ENCODE measurements at places on chromosomes 3 and 15. TPM values are rescaled to one million over a fixed set of nuclear protein-coding genes. Genes with fewer than 3 reads are reported as not detected.

DNA sequence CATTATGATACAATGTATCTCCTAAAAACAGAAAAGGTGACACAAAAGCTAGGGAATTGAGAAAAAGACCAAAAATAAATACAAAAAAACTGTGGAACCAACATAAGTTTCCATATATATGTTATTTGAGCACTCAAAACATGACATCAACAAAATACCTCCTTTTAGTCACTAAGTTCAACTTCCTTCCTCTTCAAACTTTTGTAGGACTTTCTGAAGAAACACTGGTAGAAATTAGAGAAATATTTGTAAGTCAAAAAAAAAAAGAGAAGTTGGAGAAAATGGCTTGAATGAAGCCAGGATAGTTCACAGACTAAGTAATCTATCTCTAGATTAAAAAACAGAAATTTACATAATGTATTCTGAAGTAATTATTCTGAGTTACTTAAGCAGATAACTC, 208.4 kb upstream of the ALCAM start:
- DNase-seq: no peak

The GASK1A gene
- 4.6 TPM for polyA plus RNA-seq

DNA sequence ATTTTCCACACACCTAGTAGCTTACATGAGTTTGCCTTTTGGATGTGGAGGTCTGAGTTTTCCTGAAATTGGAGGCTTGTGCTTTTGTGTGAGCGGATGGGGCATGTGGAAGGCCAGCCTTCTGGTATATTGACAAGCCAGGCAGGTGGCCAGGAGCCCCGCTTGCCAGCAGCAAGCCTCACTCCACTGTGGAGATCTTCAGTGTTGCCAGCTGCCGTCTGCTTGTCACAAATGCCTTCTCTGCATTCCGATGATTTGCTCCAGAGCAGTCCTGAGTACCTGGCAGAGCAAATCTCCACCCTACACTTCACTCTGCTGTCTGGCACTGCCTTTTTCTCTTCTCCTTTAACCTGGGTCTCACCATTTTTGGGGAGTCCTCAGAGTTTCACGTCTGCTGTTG, 29.1 kb upstream of the CHST2 start:
- DNase-seq: no peak

- no peak for DNase-seq
Observed at GRCh38 chr3:183307749-183308148, 54.7 kb downstream of the B3GNT5 start.

- no peak for DNase-seq
Observed at GRCh38 chr15:95580121-95580520, 750.4 kb upstream of the NR2F2 start.

The LRRN1 gene
- 19.7 TPM for polyA plus RNA-seq

The CCR9 gene
- polyA plus RNA-seq: not detected

GRCh38 chr3:53729159-53729558, 117.1 kb downstream of the CHDH start:
- no peak for DNase-seq

- DNase-seq: no peak
Observed at GRCh38 chr15:92891533-92892200, 8.5 kb upstream of the CHD2 start.

GRCh38 chr3:23644099-23644498, 161.7 kb upstream of the UBE2E1 start:
- DNase-seq: no peak

The EFHB gene
- polyA plus RNA-seq: 5.3 TPM

DNA sequence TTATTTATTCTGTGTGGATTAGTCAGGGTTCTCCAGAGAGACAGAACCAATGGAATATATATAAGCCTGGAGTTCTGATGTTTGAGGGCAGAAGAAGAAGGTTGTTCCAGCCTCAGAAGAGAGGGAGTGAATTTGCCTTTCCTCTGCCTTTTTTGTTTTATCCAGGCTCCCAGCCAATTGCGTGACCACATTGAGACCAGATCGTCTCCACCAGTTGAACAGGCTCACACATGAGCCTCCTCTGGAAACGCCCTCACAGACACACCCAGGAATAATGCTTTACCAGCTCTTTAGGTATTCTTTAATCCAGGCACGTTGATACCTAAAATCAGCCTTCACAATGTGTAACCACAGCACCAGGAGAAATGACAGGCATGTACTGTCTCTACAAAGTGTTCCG, 923.1 kb downstream of the TBL1XR1 start:
- DNase-seq: no peak

The MUSTN1 gene
- polyA plus RNA-seq: 1.0 TPM

DNA sequence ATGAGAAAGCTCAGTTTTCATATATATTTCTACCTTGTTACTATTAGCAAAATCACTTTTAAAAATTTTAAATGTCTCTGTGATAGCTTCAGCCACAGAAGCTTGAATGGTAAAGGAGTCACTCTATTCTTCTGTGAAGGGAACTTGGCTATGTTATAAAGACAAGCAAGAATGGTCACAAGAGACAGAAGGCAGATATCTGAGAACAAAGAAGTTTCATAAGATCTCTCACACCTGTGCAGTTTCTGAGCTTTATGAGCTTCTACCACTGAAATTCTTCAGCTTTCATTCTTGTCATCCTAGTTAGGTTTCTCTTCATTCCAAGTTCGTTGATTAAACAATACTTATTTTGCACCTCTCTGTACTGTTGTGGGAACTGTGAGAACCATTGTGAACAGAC, 853.4 kb downstream of the IGSF11 start:
- no peak for DNase-seq

DNA sequence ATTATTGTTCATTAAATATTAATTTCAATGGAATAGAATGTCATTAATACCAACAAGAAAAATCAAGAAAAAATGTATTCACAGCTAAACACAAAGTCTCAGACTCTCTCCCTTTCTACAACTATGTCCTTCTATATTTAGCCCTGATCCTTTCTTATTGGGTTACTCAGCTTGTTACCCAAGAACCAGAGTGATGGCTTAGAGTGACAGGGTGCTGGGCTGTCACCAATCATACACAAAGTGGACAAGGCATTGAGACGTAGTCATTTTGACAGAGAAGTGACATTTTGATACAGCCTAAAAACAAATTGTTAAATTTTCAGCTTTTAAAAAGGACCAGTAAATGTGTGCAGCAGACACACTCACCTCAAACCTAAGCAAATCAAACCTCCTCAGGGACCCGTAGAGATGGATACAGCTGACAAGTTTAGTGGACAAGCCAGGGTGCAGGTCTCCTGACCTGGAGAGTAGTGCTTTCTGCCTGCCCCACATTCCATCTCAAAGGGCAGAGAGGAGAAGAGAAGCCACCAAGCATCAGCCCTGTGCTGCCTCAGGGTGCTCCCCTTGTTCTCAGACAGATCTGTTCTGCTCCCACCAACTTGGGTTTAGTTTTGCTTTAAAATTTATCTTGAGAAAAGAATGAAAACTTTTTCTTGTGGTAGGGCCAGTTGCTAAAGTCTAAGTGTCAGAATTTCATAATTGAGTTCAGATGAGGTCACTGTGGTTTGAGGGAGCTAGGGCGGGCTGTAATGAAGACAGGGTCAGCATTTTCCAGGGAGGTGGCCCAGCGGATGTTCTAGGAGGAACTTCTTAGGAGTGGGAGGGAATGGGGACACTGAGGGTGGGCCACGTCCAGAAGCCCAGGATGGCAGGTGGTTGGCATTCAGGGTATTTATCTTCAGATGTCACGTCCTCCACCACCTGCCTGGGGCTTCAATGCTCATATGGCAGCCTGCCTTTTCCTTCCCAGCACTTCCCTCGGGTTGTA, 136.5 kb upstream of the TBL1XR1 start:
- no peak for DNase-seq

GRCh38 chr3:42991341-42992315, 12.5 kb downstream of the GASK1A start:
- DNase-seq: no peak

The THPO gene
- 2.4 TPM for polyA plus RNA-seq

- DNase-seq: no peak
Observed at GRCh38 chr3:107085261-107085660, 292.0 kb upstream of the CCDC54 start.

The IL5RA gene
- polyA plus RNA-seq: 0.64 TPM

DNA sequence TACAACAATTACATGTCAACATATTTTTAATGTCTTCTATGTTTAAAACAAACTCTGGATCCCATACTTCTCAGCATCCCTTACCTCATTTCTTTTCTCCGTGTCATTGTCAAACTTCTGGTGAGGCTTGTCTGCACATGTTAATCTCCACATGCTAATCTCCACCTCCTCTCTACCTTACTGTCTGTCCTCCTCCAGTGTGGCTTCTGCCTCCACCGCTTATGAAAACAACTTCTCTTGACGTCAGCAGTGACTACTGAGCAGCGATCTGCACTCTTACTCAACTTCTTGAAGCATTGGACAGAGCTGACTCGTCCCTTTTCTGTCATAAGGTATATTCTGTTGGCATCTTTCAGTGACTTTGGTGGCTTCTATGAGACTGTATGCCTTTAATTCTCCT, 338.2 kb upstream of the THRB start:
- no peak for DNase-seq

The TMEM207 gene
- polyA plus RNA-seq: 23.9 TPM

The HRG gene
- 2.1 TPM for polyA plus RNA-seq

The BFSP2 gene
- polyA plus RNA-seq: not detected

The SNURF gene
- 57.2 TPM for polyA plus RNA-seq

DNA sequence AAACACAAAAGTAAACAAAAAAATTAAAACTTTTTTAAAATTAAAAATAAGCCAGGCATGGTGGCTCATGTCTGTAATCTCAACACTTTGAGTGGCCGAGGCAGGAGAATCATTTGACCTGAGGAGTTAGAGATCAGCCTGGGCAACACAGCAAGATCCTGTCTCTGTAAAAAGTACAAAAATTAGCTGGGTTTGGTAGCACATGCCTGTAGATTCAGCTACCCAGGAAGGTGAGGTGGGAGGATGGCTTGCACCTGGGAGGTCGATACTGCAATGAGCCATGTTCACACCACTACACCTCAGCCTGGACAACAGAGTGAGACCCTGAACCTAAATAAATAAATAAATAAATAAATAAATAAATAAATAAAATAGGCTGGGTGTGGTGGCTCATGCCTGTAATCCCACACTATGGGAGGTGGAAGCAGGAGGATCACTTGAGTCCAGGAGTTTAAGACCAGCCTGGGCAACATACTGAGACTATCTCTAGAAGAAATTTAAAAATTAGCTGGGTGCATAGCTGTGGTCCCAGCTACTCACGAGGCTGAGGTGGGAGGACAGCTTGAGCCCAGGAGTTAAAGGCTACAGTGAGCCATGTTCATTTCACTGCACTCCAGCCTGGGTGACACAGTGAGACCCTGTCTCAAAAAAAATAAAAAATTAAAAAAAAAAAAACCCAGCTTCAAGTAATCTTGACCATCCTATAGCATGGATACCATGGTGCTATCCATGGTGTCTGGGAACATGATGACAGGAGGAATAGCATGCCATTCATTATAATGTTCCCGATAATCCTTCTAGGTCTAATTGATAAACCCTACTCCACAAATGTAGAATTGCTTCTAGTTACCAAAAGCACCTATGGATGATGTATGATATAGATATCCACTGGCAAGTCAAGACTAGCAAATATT, 4.2 kb downstream of the MYO5A start:
- no peak for DNase-seq

DNA sequence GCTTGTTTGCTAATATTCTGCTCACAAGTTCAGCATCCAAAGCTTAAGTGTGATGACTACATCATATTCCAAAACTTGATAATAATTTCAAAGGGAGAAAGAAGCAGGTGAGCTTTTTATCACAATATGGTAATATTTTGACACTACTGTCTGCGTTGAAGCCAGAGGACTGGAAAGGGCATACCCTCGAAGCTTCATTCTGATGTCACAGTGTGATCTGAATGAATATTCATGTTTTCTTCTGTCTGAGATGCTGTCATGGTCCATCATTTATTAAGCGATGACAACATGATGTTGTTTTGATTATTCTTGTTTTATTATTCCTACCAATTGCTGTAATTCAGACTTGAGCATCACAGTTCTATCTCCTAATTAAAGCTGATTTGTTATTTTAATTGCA, 625.4 kb downstream of the ZPLD1 start:
- no peak for DNase-seq

DNA sequence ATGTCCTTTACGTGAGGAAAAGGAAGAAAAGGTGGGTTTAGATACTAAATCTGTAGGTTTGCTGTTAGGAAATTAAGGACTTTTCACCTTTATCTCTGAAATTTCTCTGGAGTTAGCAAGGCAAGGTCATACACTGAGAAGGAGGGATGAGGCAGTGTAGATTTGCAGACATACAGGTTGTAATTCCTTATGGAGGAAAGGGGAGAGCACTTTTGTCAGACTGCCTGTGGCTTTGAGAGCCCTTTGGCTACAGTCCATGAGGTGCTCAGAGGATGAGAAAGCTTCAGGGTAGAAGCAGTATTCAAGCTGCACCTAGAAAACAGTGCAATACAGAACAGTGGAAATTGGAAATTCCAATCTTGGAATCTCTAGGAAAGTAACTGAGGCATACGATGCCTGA, 8.3 kb downstream of the RPL14 start:
- DNase-seq: no peak

The CTXN2 gene
- 0.05 TPM for polyA plus RNA-seq
